ENCODE measurements at places on chromosomes 2 and 18.

GRCh38 chr2:12271589-12271984 is 445.1 kb upstream of the TRIB2 start:
- DNase-seq: no peak

- no peak for DNase-seq
Observed at GRCh38 chr2:219603771-219604170, 6.1 kb downstream of the STK11IP start.

GRCh38 chr2:33377048-33377447 is 99.4 kb upstream of the RASGRP3 start:
- DNase-seq: no peak

- DNase-seq: no peak
Observed at GRCh38 chr2:85958731-85959130, 69.9 kb upstream of the ST3GAL5 start.

- no peak for DNase-seq
Observed at GRCh38 chr2:191250400-191250799, 5.2 kb downstream of the MYO1B start.

DNA sequence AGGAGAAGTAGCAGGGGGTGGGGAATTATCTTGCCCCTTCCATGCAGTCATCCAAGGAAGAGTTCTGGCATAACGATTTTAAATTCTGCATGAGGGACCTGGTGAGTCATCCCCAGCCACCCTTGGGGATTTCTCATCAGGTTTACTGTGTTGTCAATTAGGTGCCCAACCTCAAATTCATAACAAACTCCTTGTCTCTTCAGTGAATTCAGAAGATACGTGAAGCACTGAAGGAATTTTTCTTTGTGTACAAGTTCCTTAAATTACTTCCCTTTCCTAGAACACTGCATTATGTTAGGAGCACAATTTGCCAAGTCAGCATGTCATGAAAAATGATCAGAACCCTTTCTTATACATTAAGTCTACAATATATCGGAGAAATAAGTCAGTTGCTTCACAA is 70.8 kb upstream of the NOSTRIN start:
- no peak for DNase-seq

GRCh38 chr2:179440642-179441251 is 176.1 kb upstream of the SESTD1 start:
- DNase-seq: no peak

- no peak for DNase-seq
Observed at GRCh38 chr2:204109681-204110080, 173.1 kb downstream of the ICOS start.

Measured in stimulated activated CD8-positive, alpha-beta memory T cell treated with anti-CD3 and anti-CD28 coated beads, Interleukin-7, amount 100 ng/mL, for 24 hours (primary cell).